ENCODE measurements at places on chromosomes 7 and 10.

- no peak for DNase-seq
Observed at GRCh38 chr10:15310776-15311568, 60.1 kb downstream of the FAM171A1 start.

DNA sequence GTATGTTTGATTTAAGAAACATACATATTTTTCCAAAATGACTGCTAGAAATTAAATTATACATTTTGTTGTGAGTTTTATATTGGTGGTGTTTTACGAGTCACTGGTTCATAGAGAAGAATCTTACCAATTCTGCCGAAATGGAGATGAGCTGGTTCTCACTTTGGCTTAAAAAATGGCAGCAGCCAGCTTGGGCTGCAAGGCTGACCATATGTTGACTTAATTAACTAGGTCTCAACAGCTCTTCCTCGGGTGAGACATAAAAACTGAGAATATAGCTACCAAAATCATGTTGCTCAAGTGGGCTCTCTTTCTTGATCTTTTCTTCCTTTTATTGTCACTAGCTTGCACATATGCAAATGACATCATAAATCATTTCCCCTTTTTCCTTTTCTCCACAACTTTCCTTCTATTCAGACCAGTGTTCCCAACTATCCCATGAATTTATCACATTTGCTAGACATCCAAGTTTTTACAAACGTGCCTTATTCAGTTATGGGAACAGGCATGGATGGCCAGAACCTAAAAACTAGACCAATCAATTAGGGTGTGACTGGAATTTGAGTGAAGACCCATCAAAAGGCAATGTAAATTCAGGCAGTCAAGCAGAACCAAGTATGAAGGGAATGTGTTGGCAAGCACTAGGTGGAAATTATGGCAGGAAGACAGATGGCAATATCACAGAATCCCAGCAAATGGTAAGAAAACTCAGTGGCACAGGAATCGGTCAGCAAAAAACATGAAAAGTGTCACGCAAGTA is 6.4 kb upstream of the TSPAN12 start:
- no peak for DNase-seq

- DNase-seq: no peak
Observed at GRCh38 chr7:142176901-142177300, 65.4 kb downstream of the MGAM2 start.

- DNase-seq: peak; percentile 55
Observed at GRCh38 chr7:49791088-49791741, 17.8 kb downstream of the VWC2 start.

- DNase-seq: no peak
Observed at GRCh38 chr7:18419456-18419855, 76.1 kb upstream of the HDAC9 start.

- DNase-seq: peak; percentile 61
Observed at GRCh38 chr10:67666416-67667034, 29.5 kb downstream of the CTNNA3 start.

GRCh38 chr10:88731296-88731695 is 25.2 kb downstream of the LIPK start:
- DNase-seq: no peak

DNA sequence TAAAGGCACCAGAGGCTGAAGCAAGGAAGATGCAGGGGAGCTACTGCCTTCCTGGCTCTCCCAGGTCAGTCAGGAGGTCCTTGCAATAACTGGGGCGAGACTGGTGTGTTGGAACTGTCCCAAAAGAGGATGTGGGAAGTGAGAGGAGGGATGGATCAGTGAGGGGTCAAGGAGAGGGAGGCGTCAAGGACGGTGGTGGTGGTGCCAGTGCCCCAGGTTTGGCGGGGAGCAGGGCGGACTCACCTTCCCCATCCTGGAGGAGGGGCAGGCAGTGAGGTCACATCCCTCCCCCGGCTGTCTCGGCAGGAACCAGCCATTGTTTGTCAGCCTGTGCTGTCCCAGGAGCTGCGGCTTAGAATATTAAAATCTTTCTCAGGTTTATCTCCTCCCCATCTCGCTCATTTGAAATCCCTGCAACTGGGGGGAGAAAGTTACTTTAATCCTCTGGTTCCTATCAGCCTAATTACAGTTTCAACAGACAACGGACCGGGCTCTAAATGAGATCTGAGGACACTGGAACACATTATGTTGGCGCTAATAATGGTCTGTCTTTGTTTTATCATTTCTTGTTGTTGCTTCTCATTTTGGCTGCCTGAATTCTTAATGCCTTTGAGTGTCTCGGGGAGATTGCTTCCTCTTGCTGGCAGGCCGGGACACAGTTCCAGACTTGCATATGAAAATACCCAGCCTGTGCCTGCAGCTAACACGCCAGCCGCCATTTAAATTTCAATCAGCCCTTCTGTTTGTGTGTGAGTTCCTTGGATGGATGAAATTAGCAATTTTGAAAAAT is 387.5 kb downstream of the RPS24 start:
- no peak for DNase-seq

DNA sequence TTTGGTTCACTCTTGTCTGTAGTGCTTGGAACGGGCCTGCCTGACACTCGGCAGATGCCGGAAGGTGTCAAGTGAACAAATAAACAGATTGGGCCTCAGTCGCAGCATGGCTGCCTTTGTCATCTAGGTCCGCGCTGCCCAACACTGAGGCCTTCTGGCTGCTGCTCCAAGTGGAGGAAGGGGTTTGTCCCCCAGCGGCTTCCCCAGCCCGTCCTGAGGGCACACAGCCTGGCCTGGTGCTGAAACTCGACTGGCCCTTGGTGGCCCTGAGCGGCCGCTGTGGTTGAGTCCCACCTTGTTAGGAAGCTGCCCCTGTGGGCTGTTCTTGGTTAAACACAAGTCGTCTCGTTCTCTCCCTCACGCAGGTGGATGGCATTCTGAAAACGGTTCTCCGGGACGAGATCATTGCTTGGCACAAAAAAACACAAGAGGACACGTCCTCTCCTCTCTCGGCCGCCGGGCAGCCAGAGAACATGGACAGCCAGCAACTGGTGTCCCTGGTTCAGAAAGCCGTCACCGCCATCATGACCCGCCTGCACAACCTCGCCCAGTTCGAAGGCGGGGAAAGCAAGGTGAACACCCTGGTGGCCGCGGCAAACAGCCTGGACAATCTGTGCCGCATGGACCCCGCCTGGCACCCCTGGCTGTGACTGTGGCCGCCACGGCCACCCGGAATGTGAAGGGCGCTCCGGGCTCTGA is 132.1 kb downstream of the SMURF1 start:
- DNase-seq: no peak

DNA sequence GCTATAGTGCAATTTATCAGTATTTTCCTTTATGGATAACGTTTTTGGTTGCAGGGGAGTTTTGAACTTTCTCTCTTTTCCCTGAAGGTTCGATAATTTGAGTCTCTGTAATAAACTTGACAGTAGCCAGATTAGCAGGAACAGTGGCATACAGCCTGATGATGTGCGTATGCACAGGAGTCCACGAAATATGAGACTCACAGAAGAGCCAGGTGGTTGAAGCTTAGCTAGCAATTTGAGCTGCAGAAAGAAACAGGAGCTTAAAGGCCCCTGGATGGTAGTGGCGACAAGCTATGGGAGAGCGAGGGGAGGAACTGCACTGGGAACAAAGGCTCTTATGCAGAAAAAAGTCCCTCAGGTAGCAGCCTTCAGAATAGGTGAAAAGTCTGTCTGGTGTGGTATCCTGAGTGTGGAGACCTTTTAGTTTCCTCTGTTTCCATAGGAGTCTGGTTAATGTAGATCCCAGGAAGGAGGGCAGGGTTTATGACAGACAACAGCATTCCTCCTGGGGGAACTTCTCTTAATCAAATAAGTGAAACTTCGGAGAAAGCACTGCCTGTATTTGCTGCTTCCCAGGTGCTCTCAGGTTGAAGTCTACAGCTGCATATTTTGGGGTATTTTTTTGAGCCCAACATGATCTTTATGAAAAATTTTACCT is 32.7 kb downstream of the FANK1 start:
- no peak for DNase-seq

DNA sequence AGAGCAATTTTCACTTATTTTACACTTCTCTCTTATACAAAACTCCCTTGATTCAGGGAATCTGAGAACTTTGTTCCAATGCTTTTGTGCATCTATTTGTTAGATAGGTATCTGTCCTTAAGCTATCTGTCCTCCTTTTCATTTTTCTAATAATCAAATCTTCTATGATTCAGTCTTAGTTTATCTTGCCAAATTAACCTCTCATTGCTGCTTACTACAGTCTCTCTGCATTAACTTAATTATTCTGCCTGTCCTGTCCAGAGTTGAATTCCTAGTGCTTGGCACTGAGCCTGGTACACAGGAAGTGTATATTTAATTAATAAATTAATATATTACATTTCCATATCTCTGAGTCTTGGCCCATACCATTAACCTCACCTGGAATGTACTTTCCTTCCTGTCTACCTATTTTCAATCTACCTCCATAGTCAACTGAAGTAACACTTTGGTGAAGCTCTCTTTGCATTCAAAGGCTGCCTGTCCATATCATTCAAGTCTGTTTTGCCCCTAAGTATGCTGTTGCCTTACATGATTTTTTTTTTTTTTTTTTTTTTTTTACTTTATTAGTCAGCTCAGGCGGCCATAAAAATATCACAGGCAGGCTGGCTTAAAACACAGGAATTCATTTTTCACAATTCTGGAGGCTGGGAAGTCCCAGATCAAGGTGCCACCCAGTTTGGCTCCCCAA is 66.0 kb upstream of the CSTF2T start:
- DNase-seq: no peak

Data from RKO (cell line).